ENCODE measurements at places on chromosomes 5 and 9. TPM values are rescaled to one million over a fixed set of nuclear protein-coding genes. Genes with fewer than 3 reads are reported as not detected.

The PHF24 gene
- 0.48 TPM for total RNA-seq

The LRRTM2 gene
- 1.9 TPM for total RNA-seq

The FBP2 gene
- not detected for total RNA-seq

The ARHGEF39 gene
- 1.3 TPM for total RNA-seq

The PTBP3 gene
- 75.1 TPM for total RNA-seq

The PCDHB11 gene
- 2.2 TPM for total RNA-seq
